ENCODE measurements at places on chromosomes 7 and 10.

DNA sequence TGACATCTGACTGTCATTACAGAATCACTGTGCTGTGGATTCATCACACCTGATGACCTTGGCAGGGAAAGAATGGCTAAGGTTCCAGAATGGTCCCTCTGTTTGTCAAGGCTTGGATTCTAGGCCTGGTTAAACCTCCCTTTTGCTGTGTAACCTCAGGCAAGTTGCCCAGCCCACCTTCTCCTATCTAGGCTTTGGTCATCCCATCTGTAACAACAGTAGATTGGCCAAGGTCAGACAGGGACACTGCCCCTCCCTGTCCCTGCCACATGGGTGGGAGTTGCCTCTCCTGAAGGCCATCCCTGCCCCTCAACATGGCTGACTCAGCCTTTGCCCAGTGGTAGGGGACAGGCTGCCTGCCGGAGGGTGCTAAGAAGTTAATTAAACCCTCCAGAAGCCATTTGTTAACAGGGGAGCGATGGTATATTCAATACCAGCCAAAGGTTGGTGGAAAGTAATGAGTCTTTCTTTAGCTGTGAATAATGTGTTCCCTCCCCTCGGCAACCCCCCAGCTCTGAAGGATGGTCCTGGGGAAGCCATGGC lies 149.8 kb upstream of the PCBD1 start:
- DNase-seq, result no peak

DNA sequence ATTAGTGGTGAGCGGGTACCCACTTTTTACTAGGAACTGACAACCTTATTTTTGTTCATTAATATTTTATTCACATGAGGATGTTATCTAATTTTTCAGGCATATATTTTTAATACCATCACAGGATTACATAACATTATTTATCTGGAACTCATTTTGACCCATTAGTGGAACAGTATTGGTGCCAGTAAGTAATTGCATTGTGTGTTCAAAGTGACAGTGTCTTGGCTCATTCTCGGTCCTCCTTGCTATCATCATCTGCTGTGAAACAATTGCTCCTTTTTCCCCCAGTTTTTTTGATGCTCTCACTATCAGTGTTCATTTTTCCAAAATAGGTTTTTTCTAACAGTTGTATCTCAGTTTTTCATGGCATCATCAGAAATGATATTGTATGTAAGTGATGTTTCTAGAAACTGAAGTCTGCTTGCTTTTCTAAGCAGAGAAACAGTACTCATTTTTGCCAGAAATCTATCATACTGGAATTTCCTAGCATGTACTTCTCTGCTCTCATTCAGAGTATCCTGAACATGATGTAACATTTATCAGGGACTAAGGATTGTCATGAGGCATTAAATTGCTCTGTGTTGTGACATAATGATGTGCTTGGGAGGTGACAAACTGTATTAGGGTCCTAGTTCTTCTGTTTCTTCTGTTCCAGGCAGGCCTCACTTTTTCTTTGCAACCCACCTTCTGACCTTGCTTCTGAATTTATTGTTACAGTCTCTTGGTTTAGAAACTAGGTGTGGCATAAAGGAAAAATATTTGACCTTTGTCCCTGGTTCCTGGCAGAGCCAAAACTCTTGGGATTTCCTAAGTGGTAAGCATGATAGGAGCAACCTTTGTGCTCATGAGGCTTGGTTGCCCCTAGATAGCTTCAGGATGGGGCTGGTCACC lies 4.2 kb downstream of the NUB1 start:
- no peak for DNase-seq

DNA sequence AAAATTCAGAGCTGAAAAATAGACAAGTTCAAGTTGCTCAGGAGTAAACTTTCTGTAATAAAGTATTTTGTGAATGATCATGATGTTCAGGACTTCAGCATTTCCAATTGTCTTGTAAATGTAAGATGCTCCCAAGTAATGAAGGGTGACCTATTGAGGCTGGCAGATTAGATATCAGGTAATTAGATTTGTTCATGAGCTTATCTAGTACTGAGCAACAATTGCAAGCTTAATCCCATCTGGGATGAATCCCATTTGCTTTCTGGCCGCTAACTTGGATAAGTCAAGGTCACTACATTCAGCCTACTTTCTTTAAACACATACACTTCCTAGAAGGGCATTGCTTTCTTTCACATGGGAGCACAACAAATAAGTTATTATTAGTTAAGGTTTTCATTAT lies 82.4 kb upstream of the ITGB1 start:
- DNase-seq, result no peak

DNA sequence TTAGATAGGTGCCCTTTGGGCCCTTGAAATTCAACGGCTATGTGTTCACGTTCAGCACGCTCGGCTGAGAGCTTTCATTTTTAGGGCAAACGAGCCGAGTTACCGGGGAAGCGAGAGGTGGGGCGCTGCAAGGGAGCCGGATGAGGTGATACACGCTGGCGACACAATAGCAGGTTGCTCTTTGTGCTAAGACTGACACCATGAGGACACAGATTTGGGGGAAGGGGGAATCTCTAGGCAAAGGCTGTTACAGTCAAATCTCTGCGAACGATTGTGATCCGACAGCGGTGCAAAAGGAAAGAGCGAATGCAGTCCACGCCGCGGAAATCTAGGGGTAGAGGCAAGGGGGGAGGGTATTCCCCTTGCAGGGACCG lies 667 bp downstream of the KLLN start:
- no peak for DNase-seq

GRCh38 chr7:25360451-25360850 lies 132.2 kb upstream of the NPVF start:
- no peak for DNase-seq

DNA sequence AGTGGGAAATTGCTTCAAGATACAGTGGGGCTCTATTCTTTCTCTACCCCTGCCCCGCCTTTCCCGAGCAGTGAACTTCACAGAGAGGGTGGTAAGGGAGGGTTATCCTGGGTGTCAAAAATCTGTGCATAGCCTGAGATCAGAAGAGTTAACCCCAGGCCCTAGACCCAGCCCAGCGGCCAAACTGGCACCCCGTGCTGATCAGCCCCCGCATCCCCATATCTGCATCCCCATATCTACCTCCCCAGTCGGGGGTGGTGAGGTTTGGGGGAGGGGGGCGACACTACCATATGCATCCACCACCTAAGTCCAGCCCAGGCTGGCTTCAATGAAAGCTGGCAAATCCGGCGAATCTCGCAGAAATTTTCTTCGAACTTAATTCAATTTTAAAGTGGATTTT lies 7.0 kb upstream of the DLX6 start:
- no peak for DNase-seq

- no peak for DNase-seq
These were observed 415.0 kb downstream of the NRG3 start for GRCh38 chr10:82289945-82290344.
